ENCODE measurements at places on chromosomes 1 and 21.

DNA sequence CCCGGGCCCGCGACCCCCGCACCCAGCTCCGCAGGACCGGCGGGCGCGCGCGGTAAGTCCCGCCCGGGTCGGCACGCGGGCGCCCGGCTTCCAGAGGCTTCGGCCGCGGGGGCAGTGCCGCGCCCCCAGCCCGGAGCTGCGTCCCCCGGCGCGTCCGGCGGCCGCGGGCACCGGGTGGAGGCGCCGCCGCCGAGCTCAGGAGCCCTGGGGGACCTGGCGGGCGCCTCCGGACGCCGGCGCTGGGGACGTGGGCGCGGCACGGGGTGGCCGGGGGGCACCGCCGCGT, 227 bp downstream of the NBL1 start:
- DNase-seq, result no peak

DNA sequence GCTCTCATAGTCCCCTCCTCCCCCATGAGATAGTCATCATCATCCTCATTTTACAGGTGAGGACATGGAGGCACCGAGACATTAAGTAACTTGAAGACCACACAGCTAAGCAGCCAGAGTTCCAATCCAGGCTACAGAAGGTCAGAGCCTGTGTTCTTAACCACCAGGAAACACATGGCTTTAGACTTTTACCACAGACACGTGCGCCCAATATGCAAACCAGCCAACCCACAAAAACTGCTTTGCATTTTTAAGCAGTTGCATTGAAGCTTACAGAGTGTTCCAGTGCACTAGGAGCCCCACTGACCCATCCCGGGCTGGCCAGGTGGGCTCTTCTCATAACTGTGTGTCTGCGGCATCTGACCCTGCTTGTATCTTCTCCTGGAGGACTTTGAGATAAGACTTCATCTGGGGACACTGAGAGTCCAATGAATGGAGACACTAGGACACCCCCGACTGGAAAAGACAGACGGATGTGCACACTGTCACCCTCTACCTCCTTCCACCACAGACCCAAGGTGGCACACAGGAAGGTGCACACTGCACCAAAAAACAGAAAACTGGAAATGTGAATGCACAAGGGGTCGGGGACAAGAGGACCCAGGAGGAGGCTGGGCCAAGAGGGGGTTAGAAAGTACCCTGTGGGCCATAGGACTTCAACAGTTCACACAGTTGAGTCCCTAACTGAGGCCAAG, 56.4 kb downstream of the ETS2 start:
- DNase-seq, result peak; percentile 38

DNA sequence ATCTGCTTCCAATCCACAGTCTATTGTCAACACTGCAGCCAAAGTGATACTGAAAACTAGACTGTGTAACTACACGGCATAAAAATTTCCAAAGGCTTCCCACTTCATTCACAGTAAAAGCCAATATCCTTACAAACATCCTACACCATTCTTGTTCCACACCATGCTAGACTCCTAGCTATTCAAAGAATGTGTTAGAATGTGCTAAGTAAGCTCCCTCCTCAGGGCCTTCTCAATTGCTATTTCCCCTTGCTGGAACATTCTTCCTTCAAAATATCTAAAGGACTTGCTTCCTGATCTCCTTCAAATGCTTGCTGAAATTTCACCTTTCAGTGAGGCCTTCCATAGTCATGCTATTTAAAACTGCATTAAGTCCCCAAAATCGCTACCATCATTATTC, 228.1 kb downstream of the AKT3 start:
- no peak for DNase-seq

DNA sequence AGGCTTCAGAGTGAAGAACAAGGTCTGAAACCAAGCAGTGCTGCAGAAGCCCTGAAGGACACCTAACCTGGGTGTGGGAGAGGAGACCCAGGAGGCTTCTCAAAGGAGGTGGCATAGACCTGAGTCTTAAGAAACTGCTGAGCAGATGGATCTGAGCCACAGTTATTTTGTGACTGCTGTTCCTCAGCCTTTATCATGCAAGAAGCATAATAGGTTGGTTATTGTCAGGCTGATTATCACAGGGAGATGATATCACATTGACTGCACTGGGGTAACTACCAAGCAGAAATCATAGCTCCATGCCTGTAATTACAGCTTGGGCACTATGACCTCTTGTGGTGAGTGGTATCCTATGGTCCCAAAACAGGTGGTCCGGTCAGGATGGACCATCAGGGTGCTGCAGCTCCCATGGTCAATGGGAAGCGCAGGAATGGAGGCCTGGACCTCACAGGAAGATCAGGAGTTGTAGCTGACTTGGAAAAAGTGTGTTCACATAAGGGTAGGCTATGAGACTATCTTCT, 11.5 kb upstream of the ATP2B4 start:
- no peak for DNase-seq

GRCh38 chr1:111470596-111470995, 3.2 kb upstream of the C1orf162 start:
- DNase-seq, result no peak

All from NCI-H1048 (cell line).